Glomerular endothelial cell (primary cell): ENCODE measurements at places on chromosomes 5 and 9. TPM values are rescaled to one million over a fixed set of nuclear protein-coding genes. Genes with fewer than 3 reads are reported as not detected.

LCN1 gene
- not detected in 2 replicates for total RNA-seq

IFNA2 gene
- total RNA-seq: not detected in 2 replicates

STARD4 gene
- total RNA-seq: 46.4 and 74.7 TPM in 2 replicates

IL4 gene
- not detected in 2 replicates for total RNA-seq

CERCAM gene
- 56.8 and 81.3 TPM in 2 replicates for total RNA-seq

PCDHB16 gene
- 0.05 and 1.1 TPM in 2 replicates for total RNA-seq

GNA14 gene
- 43.6 and 67.3 TPM in 2 replicates for total RNA-seq

ZNF189 gene
- 16.7 and 17.7 TPM in 2 replicates for total RNA-seq

UBAP1 gene
- total RNA-seq: 30.6 and 34.5 TPM in 2 replicates

SPATA31A3 gene
- total RNA-seq: not detected in 2 replicates

TRIP13 gene
- 15.8 and 31.8 TPM in 2 replicates for total RNA-seq

F12 gene
- total RNA-seq: 0.53 and 4.3 TPM in 2 replicates

PCDHGA11 gene
- 12.3 and 17.5 TPM in 2 replicates for total RNA-seq

SLC34A1 gene
- total RNA-seq: not detected in 2 replicates

TLR4 gene
- total RNA-seq: 38.6 and 38.8 TPM in 2 replicates

ANKRD20A1 gene
- 0.24 and 0.58 TPM in 2 replicates for total RNA-seq

CBY3 gene
- 3.0 TPM in 1 of 2 replicates, not detected in the other for total RNA-seq

PCDHGA2 gene
- total RNA-seq: 2.6 and 4.1 TPM in 2 replicates

ENTREP1 gene
- total RNA-seq: 5.7 and 11.8 TPM in 2 replicates

UBE2R2 gene
- 42.3 and 49.7 TPM in 2 replicates for total RNA-seq

C9orf50 gene
- total RNA-seq: not detected in 2 replicates
